ENCODE measurements at places on chromosomes 6 and 20. TPM values are rescaled to one million over a fixed set of nuclear protein-coding genes. Genes with fewer than 3 reads are reported as not detected.

Gene KIAA0408
- 3.1 TPM for total RNA-seq

Gene SLC17A3
- not detected for total RNA-seq

Gene PAK5
- not detected for total RNA-seq

Gene SNX9
- total RNA-seq: 64.4 TPM

Gene SCUBE3
- not detected for total RNA-seq

Gene HLA-DQA1
- 5.3 TPM for total RNA-seq

Gene C20orf144
- total RNA-seq: 0.21 TPM

Gene ASIP
- total RNA-seq: not detected

Gene TDP2
- 45.9 TPM for total RNA-seq

Gene XKR7
- 0.04 TPM for total RNA-seq

Gene MLN
- total RNA-seq: not detected

Gene CFAP206
- not detected for total RNA-seq

Gene CCM2L
- not detected for total RNA-seq

Gene SMLR1
- total RNA-seq: not detected

Gene CST2
- not detected for total RNA-seq

Gene TINAG
- total RNA-seq: not detected

Gene MYT1
- not detected for total RNA-seq

Gene TBC1D20
- total RNA-seq: 18.4 TPM

Gene ID1
- total RNA-seq: 0.37 TPM

Gene LINC00237
- not detected for total RNA-seq

Gene ETV7
- total RNA-seq: 3.1 TPM

Gene AGER
- 9.6 TPM for total RNA-seq

Gene ADGRF4
- not detected for total RNA-seq

Gene TGM2
- not detected for total RNA-seq

Gene GPR6
- not detected for total RNA-seq

Gene LST1
- 29.1 TPM for total RNA-seq

Gene APOM
- total RNA-seq: 5.1 TPM

Gene UST
- 0.82 TPM for total RNA-seq

Gene MAS1
- not detected for total RNA-seq

Gene PXMP4
- 6.9 TPM for total RNA-seq

Gene C20orf202
- not detected for total RNA-seq

Data from activated naive CD8-positive, alpha-beta T cell treated with anti-CD3 and anti-CD28 coated beads for 36 hours (primary cell).